NCI-H526 treated with DMSO at 0.1 percent for 48 hours (cell line): ENCODE measurements at places on chromosomes 11 and 22.
A peak's percentile ranks its signal among the peaks of the same experiment; 100 is the strongest.

DNA sequence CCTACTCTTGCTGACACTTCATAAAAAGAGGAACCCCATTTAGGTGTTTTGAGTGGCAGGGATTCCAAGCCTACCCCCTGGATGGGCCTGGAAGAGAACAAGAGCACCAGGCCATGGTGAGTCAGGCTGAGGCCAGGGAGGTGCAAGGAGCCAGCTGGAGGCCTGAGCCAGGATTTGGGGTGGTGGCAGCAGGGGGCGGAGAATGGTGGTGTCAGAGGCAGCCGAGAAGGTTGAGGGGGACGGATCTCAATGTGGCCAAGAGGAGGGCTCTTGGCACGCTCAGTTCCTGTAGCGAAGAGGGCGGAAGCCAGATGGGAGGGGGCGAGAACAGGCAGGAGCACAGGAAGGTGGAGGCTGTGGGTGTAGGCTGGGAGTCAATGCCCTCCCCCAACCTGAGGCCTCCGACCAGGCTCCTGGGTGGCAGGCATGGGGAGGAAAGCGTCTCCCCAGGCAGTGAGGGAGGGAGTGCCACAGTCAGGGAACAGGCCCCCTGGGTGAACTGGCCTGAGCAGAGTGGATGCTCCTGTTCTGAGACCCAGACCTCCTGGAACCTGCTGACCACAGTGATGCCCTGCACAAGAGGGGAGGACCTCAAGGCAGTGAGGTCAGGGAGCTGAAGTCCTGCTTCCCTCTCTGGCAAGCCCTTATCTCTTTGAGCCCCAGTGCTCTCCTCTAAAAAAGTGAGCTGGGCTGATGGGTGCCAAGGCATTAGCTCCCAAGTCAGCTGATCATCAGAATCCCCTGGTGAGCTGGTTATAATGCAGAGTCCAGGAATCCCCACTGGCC is 13.9 kb downstream of the RTN4RL2 start:
- no peak for DNase-seq

GRCh38 chr11:96259134-96259830 is 83.7 kb downstream of the MAML2 start:
- no peak for DNase-seq

- no peak for DNase-seq
These were observed 2.0 kb upstream of the RELT start for GRCh38 chr11:73374151-73374550.

DNA sequence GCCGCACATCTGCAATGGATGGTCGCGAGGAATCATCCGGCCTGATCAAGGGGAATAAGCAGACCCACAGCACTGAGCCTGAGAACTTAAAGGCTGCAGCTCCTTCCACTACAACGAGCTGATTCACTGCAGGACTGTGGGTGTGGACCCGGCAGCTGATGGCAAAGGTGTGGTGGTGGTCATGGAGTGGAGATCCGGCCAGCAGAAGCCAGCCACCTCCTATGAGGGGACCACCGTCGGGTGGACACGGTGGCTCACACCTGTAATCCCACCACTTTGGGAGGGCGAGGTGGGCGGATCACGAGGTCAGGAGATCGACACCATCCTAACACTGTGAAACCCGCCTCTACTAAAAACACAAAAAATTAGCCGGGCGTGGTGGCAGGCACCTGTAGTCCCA is 66.4 kb downstream of the DGCR2 start:
- DNase-seq = no peak

- DNase-seq = no peak
These were observed 70.7 kb upstream of the CCDC179 start for GRCh38 chr11:22930816-22931594.

GRCh38 chr11:133106417-133106816 is 425.9 kb downstream of the OPCML start:
- no peak for DNase-seq

DNA sequence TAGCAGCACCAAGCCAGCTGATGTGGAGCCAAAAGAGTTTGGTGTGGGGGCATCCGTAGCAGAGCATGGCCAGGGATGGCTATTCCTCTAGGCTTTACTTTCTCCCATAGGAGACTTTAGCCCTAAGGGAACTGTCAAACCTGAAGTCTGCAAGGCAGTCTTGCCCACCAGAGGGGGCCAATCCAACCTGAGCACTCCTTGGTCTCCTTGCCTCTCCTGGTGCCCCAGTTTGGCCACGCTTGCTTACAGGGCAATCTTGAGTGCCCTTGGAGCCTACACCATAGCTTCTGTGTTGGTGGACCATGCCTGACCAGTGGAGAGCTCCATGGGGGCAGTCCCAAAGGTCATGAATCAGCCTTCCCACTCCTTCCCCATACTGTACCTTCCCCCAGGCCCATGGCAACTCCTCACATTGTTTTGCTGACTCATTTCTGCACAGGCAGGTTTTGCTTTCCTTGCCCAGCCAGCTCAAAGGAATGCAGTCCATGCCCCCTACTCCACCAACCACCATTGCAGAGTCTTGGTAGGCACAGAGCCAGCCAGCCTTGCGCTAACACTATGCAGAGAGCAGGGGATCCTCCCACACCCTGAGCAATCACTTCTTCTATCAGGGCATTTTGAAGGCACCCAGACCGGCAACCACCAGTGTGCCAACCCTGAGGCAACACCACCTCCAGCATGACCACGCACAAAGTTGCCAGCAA is 1421.2 kb upstream of the RAG2 start:
- no peak for DNase-seq

GRCh38 chr22:40444178-40444831 is 73.9 kb downstream of the SGSM3 start:
- no peak for DNase-seq

GRCh38 chr22:22818861-22819855 is 68.5 kb upstream of the IGLL5 start:
- DNase-seq = peak; percentile 1

DNA sequence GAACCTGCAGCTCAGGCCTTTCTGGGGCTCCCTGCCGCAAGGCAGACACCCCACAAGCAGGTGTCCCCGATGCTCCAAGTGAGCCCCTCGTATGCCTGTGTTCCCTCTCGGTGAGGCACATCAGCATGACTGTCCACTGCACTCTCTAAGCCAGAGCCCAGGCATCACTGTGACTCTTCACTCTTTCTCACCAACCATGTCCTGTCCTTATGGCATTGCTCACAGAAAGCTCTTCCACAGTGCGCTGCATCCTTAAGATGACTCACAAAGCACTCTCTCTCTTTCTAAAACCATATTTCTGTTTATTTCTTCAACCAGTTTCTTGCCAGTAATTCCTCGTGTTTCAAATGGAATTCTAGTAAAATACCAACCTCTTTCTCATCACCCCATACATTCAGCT is 18.1 kb downstream of the GAB4 start:
- DNase-seq = no peak

DNA sequence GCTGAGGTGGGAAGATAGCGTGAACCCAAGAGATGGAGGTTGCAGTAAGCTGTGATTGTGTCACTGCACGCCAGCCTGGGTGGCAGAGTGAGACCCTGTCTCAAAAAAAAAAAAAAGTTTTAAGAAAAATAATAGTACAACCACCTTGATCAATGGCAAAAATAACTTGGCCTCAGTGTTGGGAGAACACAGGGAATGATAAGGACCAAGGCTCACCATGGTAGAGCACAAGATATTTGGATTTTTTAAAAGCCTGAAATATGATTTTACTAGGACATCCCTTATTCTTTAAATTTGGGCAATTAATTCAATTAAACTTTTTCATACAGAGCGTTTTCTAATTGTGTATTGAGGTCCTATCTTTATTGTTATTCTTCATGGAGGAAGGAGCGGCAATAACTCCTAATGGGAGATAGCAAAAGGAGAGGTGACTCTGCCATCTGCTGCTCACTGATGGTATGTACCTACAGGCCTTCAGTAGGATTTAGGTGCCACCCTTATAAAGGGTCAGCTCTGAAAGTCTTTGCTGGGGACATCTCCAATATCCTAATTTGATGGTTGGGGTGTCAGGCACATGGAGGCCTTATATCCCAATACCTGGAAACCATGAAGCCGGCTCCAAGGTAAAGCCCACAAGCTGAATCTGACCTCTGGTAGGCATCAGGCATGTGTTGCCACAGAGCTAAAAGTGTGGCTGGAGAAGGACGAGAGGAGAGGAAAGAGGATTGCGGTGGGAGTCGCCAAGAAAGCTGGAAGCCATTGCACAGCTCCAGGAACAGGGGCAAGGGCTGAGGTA is 21.9 kb upstream of the POLD3 start:
- DNase-seq = peak; percentile 40
